Cortex of kidney (tissue), 1 donor: ENCODE measurements at places on chromosomes 3 and 15.

- no peak for DNase-seq
These were observed 57.2 kb downstream of the SH3GL3 start for GRCh38 chr15:83504365-83504764.

DNA sequence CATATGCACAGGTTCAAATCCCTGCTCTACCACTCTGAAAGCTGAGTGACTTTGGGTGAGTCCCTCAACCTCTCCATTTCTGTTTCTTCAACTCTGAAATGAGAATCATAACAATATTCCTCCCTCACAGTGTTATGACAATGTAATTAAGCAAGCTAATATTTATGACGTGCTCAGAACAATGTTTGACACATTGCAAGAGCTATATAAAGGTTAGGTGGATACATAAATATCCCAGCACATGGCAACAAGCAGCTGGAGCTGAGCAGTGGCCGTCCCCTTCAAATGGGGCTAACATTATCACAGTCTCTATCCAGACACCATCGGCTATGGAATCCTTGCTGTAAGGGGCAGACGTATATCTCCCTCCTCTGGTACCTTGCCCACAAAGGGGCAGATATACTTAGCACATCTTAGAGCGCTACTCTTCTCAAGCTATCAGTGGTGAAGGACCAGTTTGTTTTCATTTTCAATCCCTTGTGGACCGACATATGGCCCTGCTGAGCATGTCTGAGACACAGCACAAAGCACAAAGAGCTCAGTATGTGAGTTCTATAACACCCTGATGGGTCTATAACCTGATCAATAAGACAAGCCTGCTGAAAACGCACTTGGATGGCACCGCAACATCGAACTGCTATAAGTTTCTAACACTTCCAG is 80.9 kb downstream of the PRICKLE2 start:
- no peak for DNase-seq

DNA sequence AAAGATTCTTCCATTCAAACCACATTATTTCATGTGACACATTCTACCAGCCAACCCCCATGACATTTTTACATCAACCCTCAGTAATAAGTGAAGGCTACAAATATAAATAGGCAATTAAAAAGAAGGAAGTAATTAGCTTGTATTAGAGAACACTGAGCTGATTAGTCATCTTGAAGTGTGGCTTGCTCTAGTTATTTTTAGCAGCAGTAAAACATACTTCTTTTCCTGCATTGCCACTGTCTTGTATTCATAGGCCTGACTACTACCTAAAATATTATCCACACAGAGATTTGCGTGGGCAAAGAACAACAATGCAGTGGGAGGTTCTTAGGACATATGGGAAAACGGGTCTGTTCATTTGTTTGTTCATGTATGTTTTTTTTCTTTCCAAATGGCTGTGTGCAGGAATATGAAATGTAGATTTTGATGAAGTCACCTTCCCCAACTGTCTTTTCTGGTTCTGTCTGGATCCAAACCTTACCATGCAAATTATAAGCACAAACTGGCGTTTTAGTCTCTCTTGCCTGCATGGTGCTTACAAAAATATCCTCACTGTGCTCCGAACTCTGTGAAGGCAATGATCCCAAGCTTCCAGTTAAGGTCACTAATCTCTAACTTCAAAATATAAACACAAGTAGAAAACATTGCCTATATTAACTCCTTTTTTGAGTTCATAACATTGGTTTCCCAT is 31.5 kb upstream of the TM4SF4 start:
- no peak for DNase-seq

- no peak for DNase-seq
These were observed 122.0 kb upstream of the RGMA start for GRCh38 chr15:93210995-93211394.

DNA sequence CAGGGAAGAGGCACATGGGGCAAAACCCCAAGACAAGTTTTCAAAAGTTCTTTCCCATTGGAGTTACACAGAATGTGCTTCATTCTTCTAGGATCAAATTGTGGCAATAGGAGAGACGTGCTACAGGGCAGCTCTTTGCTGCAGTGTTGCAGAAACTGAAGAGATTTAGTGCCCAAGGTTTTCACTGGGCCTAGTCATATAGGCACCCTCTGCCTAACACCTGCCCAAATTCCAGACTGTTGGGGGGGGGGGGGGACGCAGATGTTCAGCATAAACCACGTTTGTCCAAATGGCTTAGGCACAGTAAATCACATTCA is 346.8 kb upstream of the ZNF717 start:
- DNase-seq = no peak

DNA sequence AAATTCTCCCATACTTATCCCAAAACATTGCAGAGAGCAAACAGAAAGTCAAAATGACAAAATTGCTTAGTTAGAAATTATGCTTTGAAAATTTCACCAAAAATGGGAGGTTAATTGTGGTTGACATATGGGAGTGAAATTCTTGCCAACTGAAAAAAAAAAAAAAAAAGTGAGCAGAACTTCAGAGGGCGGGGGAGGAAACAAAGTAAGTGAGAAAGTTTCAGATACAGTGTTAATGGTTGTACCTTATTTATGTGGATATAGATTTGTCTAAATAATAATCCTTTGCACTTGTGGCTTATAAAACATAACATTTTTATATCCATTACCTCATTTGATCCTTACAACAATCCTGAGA is 91.5 kb upstream of the RAP2B start:
- DNase-seq = no peak

GRCh38 chr15:31478702-31479221 is 152.1 kb downstream of the KLF13 start:
- no peak for DNase-seq

DNA sequence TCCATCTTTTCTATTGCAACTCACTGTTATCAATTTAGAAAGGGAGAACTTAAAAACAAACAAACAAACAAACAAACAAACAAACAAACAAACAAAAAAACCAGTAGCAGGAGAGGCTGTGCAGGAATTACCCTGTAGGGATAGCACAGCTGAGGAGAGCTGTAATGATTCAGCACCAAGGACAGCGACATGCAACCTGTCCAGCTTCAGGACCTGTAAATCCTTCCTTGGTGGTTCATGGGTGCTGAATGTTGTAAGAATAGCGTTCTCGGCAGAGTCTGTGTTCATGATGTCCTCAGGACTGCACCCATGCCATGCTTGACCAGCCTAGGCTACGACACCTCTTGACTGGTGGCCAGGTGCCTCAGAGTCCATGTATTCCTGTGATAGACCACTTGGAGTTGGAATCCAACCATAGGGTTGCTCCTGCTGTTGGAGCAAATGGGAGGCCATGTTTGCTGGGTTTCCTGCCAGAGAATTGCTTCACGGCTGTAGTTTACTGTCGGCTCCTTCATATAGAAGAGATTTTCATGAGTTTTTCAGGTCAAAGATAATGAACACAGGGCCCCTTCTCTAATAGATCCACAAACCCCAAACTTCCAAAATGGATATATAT is 65.9 kb downstream of the CACNA2D3 start:
- no peak for DNase-seq

- no peak for DNase-seq
These were observed 336.0 kb downstream of the VGLL3 start for GRCh38 chr3:86654806-86655460.

- no peak for DNase-seq
These were observed 76.1 kb upstream of the PLSCR4 start for GRCh38 chr3:146326875-146327543.

DNA sequence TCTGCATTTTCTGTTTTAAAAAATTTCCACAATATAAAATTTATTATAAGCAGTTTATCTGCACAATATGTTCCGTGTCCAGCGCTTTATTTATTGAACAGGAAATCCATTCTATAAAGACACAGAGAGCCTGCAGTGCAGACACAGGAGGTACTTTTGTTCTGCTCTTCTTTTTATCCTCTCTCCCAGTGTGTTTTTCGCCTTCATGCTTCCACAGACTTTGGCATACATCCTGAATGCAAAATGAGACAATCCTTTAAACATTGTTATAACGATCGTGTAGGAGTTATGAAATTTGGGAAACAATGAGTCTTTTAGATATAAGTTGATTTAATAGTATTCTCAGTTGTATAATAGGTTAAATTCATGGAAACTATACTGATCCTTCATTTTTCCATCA is 749.2 kb downstream of the NAALADL2 start:
- no peak for DNase-seq

- no peak for DNase-seq
These were observed 55.3 kb downstream of the RSRC1 start for GRCh38 chr3:158165141-158165655.

- DNase-seq = no peak
These were observed 335.1 kb downstream of the SV2B start for GRCh38 chr15:91435113-91435512.

- no peak for DNase-seq
These were observed 261.3 kb downstream of the RPLP1 start for GRCh38 chr15:69713726-69714559.

DNA sequence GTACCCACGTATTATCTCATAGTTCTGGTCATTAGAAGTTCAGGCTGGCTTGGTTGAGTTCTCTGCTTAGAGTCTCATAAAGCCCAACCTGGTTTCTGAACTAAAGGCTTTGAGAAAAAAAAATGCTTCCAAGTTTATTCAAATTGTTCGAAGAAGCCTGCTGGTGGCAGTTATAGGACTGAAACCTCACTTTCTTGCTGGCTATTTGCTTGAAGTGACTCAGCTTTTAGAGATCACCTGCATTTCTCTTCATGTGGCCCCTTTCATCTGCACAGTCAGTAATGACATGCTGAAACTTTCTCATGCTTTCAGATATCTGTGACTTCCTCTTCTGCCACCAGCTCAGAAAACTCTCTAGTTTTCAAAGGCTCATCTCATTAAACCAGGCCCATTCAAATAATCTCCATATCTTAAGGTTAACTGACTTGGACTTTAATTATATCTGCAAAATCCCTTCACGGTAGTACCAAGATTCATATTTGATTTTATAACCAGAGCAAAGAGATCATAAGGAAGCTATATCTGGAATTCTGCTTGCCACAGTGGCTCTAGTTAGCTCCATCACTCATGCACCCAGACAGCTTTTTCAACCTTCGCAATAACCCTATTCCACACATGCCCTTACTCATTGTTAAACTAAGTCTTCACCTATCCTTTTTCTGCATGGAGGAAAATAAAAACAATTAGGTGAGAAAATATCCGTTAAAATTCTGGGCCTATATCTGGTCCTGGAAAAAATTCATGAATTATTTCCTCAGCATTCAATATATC is 433.8 kb upstream of the CBLB start:
- no peak for DNase-seq

DNA sequence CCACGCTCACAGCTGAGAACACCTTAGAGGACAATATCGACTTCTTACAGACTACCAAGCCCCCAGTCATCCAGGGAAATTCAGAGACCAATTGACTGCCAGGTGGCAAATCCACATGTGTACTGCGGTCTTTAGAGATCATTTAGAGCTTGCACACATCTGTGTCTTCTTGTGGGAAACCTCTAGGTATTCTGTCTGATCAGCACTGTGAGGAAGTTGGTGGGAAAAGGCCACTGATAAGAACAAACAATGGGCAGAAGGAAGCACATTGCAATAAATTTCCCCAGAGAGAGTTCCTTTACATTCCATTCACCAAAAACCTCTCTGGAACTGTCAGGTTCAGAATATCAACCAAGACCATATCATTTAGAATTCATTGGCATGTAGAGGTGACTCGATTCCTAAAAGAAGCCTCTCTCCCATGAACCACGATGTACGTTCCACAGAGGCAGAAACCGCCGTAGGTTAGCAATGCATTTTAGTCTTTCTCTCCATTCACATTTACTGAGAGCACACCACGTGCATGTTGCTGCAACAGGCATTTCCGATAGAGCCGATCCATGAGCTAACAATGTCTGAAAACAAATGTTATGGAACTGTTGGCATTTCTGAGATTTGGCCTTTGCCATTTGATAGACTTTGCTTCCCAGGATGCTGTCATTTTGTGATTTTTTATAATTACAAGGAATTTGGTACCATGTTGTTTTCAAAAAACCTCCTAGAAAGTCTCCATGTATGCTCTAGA is 287.3 kb upstream of the TPRG1 start:
- no peak for DNase-seq

DNA sequence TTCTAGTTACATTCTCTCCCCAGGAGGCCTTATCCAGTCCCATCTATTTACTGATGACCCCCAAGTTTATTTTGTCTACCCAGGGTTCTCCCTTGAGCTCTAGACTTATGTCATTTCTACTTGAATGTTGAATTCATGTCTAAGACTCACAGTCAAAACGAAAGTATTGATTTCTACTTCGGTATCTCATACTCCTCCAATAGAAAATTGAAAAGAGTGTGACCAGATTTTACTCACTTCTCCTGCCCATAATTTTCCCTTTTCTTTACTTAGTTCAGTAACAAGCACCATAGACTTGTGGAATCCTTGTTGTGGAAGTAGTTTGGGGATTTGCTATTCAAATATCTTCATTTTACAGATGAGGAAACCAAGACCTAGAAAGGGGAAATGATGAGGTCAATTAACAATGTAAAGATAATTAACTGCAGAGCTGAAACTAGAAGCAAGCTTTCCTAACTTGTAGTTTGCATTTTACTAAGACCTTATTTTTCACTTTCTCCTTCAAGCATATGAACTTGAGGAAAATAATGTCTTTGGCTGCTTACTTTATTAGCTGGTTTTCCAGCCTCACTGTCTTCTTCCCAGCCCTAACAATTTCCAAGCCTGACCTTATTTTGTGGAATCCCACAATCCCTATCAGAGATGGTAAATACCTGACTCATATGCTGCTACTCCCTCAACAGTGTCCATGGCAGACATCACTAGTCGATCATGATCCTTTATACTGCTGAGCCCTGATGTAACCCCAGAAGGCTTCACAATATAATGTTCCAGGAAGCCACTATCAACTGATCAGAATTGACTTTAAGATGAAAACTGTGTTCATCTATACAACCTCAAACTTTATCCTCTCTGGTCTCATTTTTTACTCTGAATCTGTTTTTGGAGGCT is 123.9 kb upstream of the AGBL1 start:
- no peak for DNase-seq

GRCh38 chr15:58423831-58424608 is 7.8 kb upstream of the LIPC start:
- no peak for DNase-seq

GRCh38 chr3:68931406-68932149 is 769 bp downstream of the TAFA4 start:
- DNase-seq = no peak

DNA sequence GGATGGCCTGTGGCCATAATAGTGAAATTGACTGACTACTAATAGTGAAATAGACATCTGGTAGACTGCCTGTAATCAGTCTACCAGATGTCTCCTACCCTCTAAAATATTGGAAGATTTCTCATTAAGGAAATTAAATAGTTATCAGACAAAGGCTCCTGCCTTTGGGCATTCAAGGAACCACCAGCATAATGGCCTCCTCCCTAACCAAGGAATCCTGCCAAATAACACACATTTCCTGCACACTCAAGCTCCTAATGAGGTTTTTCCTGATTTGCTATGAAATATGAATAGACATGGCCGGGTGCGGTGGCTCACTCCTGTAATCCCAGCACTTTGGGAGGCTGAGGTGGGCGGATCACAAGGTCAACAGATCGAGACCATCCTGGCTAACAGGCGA is 14.6 kb downstream of the NUSAP1 start:
- DNase-seq = no peak

GRCh38 chr15:99424131-99424571 is 141.6 kb upstream of the MEF2A start:
- DNase-seq = no peak

GRCh38 chr3:114019486-114019885 is 36.8 kb downstream of the CCDC191 start:
- no peak for DNase-seq

GRCh38 chr3:187185759-187186158 is 11.5 kb upstream of the RTP1 start:
- no peak for DNase-seq

- no peak for DNase-seq
These were observed 403.3 kb upstream of the THBS1 start for GRCh38 chr15:39177561-39177960.
